ENCODE measurements at places on chromosomes 6 and 20.

- peak; percentile 37 for DNase-seq
Measured at GRCh38 chr6:167549213-167549612, 224.3 kb downstream of the TTLL2 start.

DNA sequence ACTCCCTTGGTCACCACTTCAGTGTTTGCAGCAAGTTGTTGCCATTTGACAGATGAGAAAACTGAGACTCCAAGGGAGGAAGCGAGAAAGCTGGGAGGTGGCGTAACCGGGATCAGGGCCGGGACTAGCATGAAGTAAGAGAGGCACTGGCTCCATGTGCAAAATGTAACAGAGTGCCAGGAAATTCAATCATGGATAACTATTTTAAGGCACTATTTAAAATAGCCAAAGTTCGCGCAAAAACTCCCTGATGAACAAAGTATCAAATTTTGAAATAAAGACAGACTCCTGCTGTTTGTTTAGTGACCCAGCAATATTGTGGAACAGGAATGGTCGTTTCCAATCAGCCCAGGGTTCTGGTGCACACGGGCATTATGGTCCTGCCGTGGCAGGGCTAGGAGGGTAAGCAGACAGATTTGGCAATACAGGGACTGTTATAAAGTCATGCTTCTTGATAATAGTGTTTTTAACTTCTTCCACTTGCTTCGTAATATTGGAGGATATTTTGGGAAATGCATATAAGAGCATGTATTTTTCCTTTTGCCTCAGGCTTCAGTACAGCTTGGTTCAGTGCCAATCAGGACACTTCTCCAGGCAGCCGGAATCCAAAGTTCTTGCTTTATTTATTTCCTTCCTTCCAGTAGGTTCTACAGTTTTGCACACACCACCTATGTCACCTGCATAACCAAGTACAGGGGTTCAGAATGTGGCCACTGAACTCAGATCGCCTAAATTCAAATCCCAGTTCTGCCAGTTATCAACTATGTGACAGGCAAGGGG, 141.6 kb downstream of the EYA2 start:
- DNase-seq, result no peak

- DNase-seq, result no peak
Measured at GRCh38 chr20:19981031-19981451, 36.1 kb upstream of the NAA20 start.

DNA sequence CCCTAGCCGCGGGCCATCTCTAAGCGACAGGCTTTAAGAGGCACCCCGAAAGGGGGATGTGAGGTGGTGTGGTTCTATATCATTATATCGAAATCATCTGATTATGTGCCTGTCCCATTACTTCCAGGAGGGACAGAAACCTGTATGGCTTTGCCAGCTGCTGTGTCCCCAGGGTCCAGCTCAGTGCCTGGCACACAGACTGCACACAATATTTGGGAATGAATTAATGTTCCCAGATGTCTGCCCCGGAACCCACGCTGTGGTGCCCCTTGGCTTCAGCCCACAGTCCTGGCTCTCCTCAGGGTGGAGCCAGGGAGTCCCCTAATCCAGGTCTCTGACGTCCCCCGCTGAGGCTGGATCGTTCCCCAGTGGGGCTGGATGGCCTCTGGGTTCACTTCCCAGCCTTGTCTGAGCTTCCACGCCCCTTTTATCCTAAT, 8.9 kb upstream of the AHCY start:
- no peak for DNase-seq

GRCh38 chr20:38269715-38270114, 9.2 kb upstream of the KIAA1755 start:
- DNase-seq, result no peak
